ENCODE measurements at places on chromosomes 2 and 18. TPM values are rescaled to one million over a fixed set of nuclear protein-coding genes. Genes with fewer than 3 reads are reported as not detected.

Gene PNKD
- 12.1 TPM for total RNA-seq

Gene EVX2
- not detected for total RNA-seq

Gene WDPCP
- total RNA-seq, result 5.9 TPM

Gene CSRNP3
- total RNA-seq, result not detected

Gene LINC00305
- total RNA-seq, result not detected

Gene GRP
- not detected for total RNA-seq

Gene IGFBP5
- 52.9 TPM for total RNA-seq

Data from endothelial cell of coronary artery (primary cell).